ENCODE measurements at places on chromosomes 2 and 18.

- no peak for DNase-seq
Observed at GRCh38 chr18:50472941-50473340, 86.9 kb upstream of the MAPK4 start.

GRCh38 chr2:42036413-42036812 is 11.4 kb upstream of the PKDCC start:
- no peak for DNase-seq

DNA sequence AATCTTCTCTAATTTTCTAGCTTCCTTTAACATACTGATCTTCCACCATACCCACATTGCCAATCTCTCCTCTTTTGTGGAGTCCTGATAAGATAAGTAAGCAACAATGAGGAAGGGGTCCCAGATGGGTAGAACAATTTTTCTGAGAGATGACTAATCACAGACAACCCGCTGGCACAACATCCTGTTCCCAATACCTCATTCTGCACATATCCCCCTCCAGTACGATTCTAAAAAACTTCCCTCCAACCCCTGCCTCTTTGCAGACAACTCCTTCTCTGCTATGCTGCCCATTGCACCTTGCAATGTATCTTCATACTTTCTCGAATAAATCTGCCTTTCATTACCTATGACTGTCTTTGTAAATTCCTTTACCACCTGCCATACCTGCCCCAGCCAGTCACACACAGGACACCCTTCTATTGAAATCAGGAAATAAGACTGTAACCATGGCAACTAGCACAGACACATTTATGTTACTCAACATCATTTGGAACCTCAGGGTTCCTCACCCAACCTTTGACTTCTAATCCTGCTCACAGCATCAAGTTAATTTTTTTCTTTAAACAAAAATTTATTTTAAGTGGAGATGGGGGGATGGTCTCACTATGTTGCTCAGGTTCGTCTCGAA is 7.4 kb upstream of the EXOC6B start:
- no peak for DNase-seq

GRCh38 chr2:146147448-146148012 is 1627.6 kb upstream of the ZEB2 start:
- DNase-seq = no peak

DNA sequence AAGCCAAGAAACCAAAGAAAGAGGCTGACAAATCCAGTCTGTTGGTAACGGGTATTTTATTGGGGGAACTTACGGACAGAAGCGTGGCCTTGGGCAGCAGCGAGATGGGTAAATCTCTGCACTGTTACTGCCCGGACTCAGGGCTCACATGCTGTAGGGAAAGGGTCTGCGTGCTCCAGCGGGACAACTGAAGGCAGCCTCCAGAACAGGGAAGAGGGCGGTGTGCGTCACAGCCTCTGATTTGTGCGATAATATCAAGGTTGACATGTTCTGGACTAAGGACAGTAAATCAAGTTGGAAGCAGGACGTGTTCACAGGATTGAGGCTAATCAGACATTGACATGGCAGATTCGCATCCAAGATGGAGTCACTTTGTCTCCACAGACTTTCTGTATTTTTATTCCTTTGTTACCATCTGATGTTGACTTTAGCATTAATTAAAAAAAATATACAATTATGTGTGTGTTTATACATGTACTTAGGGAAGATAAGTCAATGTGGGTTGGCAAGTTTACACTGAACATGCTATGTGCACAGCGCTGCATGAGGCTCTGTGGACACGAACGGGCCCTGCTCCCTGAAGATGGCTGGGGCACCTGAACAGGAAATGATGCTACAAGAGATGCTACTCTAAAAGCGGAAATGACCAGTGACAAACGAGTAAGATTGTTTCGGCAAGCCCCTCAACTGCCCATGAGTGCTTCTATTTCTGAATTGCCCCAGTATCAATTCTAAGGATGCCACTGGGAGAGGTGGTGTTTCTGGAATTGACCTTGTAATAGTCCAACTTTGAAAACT is 22.6 kb upstream of the DCDC2C start:
- no peak for DNase-seq

GRCh38 chr2:239201531-239201876 is 199.3 kb downstream of the HDAC4 start:
- no peak for DNase-seq

GRCh38 chr18:62741118-62741566 is 25.8 kb downstream of the PHLPP1 start:
- no peak for DNase-seq

DNA sequence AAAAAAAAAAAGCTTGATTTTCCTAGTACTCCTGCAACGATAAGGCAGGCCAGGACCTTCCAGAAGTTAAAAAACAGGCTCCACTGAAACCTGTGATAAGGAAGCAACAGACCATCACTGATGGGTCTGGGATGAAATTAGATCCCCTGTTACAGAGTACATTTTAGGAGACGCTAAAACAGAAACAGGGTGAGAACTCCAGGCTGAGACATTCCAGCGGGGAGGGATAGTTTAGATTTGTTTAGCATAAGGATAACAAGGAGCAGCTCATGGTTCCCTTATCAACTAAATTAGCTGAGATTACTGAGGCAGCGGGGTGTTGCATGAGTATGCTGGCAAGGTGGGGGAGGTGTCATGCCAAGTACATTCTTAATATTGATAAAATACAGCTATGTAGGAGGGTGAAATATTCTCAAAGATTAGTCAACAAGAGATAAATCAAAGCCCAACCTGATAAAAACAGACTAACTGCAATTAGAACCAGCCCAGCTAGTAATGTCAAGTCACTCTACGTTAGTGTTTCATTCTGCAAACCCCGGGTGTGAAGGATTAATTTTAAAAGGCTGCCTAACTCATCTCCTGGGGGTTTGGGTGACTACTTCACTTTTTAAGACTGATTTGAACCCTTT is 75.0 kb upstream of the BZW1 start:
- no peak for DNase-seq

DNA sequence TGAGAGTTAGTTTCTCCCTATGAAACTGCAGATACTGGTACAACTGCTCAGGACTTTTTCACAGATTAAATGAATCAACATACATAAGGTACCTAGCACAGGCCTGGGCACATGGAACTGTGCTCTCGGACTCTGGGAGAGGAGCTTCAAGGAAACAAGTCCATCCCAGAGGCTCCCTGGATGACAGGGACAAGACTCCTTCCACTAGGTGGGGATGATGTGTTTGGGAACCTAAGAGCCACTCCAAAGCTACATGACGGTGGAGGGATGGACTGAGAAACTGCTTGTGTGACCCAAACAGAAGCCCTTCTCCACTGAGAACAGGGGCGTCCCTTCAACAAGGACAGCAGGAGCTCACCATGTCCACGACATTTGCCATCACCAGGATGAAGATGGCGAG is 37.1 kb downstream of the CENPO start:
- no peak for DNase-seq

- DNase-seq = no peak
Observed at GRCh38 chr2:111178730-111179405, 58.2 kb downstream of the BCL2L11 start.

DNA sequence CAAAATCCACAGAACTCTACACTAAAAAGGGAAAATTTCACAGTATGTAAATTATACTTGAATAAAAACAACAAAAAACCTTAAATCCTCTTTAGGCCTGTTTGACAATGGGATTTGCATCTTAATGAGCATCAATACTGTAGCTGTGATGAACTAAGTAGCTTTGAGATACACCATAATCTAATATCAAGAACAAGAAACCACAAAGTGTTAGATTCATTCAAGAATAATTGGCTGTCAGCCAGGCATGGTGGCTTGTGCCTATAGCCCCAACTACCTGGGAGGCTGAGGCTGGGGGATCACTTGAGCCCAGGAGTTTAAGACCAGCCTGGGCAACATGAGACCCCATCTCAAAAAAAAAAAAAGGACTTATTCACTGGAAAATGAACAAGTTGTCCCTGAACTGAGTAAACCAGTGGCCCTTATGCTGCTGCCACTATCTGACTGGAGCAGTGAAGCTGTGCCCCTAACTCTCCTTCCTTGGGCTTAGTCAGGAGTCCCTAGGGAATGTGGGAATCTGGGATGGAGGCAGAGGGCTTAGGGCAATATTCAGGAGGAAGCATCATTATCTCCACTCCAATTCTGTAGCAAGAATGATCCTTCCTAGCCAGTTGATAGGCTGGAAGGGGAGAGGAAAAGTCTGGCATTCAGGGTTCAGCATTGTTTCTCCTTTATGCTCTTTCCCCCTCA is 88.5 kb downstream of the PRKCE start:
- no peak for DNase-seq

GRCh38 chr2:226984750-226985582 is 149.1 kb downstream of the RHBDD1 start:
- DNase-seq = peak; percentile 71
